ENCODE measurements at places on chromosomes 6 and 20.

GRCh38 chr6:164095056-164095455, 680.5 kb downstream of the QKI start:
- no peak for DNase-seq

GRCh38 chr6:8103726-8104125, 1.4 kb upstream of the EEF1E1 start:
- no peak for DNase-seq

DNA sequence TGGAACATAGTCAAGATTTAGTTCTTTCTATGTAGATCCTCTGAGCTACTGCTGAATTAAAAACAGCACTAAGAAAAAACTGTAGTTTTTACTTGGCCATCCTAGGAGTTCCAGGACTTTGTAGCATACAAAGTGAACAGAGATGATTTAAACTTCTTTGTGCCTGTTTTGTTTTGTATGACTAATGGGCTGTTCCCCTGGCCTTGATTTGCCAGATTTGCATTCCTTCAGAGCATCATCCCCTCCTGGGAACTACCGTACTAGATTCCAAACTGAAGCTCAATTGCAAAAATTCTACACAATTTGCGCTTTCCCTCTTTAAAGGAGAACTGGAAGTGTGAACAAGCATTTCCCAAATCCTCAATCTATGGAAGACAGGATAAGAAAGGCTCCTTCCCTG, 23.1 kb downstream of the ACOT13 start:
- no peak for DNase-seq

GRCh38 chr6:159943968-159944598, 24.8 kb upstream of the IGF2R start:
- DNase-seq: no peak

- DNase-seq: no peak
These were observed 69.4 kb downstream of the SNX9 start for GRCh38 chr6:157892363-157892877.

DNA sequence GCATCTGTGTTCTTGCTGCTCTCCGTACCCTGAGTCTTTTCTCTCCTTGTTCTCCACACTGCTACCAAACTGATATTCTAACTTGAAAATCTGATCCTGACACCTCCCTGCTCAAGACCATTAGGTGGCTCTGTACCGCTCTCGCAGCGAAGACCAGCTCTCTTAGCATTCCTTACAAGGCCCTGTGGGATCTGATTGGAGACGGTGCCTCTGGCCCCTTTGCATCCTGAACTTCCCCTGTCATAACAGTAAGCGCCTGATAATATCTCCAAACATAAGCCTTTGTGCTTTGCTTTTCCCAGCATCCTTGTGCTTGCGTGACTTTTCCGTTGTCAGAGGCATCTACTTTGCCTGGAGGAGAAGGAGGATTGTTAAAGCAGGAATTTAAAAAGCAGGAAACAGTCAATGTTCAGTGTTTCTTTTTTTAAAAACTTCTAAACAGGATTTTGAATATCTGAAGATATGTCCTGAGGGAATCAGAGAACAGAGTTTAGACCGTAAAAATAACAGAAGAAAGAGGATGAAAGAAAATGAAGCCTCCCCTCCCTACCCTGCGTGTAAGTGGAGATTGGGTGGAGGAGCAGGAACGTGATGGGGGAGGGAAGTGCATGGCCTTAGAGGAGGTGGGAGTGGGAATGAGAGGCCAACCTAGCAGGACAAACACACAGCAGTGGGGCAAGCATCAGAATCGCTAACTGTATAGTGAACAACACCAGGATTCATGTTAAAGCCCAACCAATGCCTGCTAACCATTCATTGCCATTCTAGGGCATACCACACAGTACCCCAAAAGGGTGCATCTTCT, 89.2 kb upstream of the STMND1 start:
- no peak for DNase-seq
